ENCODE measurements at places on chromosomes 4 and X.

DNA sequence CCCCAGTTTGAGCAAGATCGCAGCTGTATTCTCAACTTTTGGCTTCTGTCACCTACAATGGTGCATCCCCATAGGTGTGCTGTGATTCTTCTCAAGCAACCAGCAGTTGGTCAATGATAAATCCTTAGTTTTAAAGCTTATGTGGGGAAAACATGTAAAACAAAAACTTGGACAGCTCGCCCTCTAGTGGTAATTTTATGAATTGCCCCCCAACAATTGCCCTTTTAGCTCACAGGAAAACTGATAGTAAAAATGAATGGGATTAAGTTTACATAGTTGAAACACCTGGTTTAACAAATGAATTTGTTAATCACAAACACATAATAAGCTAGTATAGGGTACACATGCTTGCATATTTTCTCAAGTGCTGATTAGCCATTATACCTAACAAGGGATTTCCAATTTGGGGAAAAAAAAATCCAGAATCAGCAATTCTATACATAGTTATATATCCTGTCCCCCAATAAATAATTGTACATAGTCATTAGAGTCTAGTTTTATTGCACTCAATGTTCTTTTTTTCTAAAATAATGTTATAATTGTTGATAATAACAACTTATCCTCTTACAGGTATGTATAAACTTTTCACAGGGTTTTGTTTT lies 30.1 kb downstream of the TEX13A start:
- DNase-seq = peak; percentile 35

- no peak for DNase-seq
These were observed 43.3 kb upstream of the ADAM29 start for GRCh38 chr4:174874898-174875297.

DNA sequence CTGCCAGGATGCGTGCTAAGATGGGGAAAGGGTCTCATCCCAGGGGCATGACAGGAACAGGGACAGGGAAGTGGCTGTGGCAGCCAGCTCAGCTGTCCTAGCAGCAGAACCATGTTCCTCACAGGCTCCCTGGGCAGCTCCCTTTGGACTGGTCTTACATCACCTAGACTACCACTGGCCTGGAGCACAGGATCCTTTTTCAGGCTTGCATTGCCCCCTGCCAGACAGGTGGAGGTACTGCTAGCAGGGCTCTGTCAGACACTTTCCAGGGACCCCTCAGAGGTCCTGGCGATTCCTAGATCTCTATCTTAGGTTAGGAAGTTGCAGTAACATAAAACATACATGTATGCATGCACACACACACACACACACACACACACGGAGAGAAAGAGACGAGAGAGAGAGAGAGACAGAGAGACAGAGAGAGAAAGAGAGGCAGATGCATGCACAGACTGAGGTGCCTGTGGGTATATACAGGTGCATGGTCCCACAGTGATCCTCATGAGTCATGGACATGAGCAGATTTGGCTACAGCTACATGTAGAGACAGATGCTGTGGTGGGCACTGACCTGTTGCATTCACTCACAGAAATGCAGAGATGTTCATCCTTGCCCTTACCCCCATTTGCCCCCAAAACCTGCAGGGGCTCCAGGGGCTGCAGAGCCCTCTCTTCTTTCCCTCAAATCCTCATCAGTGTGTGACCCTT lies 63.6 kb downstream of the STARD8 start:
- peak; percentile 16 for DNase-seq

- DNase-seq = no peak
These were observed 639 bp upstream of the SORCS2 start for GRCh38 chr4:7191546-7192251.

- no peak for DNase-seq
These were observed 1.2 kb downstream of the CYTL1 start for GRCh38 chr4:5018096-5018495.

DNA sequence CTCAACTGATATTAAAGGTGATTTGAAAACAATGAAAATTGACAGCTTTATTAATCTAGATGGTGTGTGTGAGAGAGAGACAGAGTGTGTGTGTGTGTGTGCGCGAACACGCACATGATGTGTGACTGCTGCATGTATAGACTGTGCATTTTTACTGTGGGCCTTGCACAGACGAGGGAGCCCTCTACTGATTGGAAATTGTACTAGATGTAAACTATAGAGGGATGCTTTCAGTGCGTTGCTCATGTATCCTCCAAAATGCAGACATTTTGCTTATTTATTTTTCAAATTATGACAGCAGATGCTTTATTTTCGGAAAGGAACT lies 168.4 kb upstream of the GK2 start:
- DNase-seq = peak; percentile 28

- peak; percentile 45 for DNase-seq
These were observed 126.6 kb downstream of the PPP4R3C start for GRCh38 chrX:27336466-27337091.

GRCh38 chr4:83108101-83108861 lies 6.2 kb downstream of the PLAC8 start:
- no peak for DNase-seq

DNA sequence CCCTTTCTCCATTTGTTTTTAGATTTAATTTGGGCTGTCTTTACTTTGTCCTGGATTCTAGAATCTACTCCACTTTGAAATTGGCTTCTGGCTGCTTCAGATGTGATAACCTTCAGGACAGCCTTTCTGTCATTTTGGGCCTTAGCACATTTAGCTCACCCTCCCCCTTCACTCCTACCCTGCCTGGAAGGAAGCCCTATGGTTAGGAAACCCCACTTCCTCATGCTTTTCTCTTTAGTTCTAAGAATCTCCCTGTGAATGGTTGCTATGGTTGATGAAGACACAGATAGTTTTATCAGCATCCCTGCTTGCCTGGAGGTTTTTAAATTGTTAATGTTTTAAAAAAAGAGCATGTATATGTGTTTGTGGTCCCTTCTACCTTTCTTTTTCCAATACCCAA lies 100.7 kb upstream of the PTPN13 start:
- no peak for DNase-seq

DNA sequence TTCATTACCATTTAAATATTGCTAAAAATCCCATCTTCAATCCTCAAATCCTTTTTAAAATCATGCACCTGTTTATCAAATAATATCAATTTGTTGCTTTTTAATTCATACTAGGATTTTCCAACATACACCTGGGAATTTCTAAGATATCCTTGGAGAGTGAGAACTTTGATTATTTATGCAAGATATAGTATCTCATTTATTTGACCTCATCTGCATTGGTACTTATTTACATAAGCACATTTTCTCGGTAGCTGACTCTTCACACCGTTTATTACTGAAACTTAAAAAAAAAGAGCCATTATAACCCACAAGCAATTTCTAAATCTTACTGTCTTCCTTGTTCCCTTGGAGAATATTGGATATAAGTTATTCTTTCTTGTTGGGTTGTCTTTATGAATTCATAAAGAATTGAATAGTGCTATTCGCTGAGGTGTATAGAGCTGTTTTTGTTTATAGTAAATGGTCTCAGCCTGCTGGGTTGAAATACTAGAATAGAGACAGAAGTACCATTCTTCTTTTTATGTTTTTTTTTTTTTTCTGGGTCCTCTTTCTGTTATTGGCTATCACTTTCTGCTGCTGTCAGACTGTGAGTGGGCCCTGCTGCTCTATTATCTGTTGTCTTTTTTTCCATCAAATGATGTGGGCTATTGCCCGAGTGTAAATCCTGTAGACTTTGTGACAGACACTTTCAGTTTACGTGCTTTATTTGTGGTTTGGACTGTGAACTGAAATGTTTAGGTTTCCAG lies 2.9 kb downstream of the UGT8 start:
- no peak for DNase-seq

GRCh38 chr4:2924286-2924685 lies 38.9 kb downstream of the NOP14 start:
- no peak for DNase-seq

- DNase-seq = peak; percentile 36
These were observed 29.0 kb downstream of the NOP14 start for GRCh38 chr4:2934077-2934812.

- no peak for DNase-seq
These were observed 507 bp downstream of the LIN54 start for GRCh38 chr4:83010111-83010521.

- DNase-seq = no peak
These were observed 97.7 kb downstream of the NFKB1 start for GRCh38 chr4:102598762-102599374.

All from A673 (cell line).